NCI-H2107 (cell line): ENCODE measurements at places on chromosomes 2 and 18.

DNA sequence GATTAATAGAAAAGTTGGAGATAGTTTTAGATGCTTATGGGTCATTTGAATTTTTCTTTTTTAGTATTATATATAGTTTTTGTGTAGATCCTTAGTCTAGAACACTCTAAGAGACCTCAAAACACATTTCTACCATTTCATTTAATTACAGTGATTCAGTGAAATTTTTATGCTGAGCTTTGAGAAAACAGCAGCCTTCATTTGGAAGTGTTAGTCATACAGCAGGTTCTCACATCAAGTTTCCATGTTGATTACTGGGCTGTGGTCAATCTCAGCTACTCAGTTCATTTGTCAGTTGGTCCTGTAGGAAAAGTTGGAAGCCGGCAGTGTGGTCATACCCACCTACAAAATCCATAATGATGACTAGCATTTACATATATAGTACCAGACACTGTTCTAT is 37.9 kb downstream of the MAP3K19 start:
- DNase-seq = no peak

DNA sequence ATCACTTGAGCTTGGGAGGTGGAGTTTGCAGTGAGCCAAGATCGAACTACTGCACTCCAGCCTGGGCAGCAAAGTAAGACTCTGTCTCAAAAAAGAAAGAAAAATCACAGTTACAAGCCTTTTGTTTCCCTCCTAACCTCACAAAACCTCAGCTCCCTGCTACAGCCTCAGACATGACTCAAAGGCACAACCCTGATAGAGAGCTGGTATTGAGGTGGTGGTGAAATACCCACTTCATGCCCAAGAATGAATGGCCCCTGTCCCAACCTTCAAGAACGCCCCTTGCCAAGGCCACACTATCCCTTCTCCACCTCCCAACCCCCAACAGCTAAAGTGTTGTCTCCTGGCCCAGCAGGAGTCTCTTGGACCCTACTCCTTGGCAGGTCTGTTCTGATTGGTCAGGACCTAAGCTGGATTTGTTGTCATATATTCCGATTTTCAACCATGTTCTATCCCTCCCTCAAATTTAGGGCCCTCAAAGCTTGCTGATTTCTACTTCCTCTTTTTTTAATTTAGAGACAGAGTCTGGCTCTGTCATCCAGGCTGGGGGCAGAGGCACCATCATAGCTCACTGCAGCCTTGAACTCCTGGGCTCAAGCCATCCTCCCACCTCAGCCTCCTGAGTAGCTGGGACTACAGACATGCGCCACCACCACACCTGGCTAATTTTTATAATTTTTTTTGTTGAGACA is 61.9 kb upstream of the BZW1 start:
- no peak for DNase-seq

GRCh38 chr2:105909215-105909614 is 164.5 kb downstream of the NCK2 start:
- DNase-seq = no peak

DNA sequence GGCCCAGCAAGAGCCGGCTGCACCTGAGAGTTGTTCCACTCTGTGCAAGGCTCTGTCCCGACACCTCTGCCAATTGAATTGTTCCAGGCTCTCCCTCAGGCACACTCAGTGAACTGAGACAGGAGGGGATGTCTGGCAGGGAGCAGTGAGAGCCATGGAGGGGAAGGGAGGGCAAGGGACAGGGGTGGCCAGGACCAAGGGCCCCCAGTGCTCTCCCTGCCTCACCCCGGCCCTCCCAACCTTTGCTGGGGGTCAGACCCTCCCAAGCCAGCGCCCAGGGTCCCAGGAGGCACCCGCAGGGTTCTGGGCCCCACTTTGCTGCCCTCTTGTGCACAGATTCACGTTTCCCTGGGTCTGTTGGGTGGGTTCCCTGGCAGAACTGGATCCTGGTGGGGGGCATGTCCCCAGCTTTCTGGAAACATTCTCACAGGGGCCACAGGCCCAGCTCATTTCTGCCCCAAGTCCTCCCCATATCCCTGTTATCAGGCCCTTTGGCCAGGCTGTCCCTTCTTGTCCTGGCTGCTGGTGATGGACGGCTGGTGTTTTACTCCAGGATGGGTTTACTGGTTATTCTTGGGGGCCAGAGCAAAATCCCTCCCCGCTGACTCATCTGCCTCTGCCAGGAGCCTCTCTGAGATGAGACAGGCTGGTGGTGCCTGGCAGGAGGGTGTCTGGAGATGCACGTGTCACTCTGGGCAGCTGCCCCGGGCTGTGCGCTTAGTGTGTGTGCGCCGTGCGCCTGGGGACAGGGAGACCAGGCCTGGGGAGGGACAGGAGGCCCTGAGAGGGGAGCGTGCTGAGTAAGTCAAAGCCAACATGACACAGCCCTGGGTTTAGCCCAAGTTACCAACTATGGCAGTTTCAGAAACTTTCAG is 136.5 kb upstream of the CTDP1 start:
- no peak for DNase-seq

GRCh38 chr2:216467845-216468244 is 30.8 kb upstream of the RPL37A start:
- DNase-seq = no peak

DNA sequence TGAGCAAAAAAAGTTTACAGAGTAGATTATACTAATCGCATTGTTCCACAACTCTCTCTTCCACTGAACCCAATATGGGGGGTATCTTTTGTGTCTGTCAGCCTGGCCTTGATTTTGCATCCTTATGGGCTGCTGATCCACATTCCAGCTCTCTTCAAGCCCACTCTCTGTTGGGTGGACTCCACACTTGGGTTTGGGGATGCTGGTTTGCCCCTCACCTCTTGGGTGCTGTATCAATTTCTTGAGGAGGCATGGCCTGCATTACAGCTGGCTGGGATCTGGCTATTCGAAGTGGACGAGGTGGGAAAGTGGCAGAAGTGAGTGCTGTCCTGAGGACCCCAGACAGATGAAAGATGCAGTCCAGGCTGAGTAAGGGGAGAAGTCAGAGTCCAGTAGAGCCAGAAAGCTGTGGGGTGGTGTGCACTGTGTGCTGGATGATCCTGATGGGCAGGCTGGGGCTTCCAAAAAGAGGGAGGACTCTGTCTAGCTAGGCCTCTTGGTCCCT is 141.4 kb downstream of the CAPN13 start:
- no peak for DNase-seq

GRCh38 chr2:105344704-105345345 is 7.5 kb downstream of the C2orf49 start:
- DNase-seq = no peak

- DNase-seq = no peak
Observed at GRCh38 chr2:207767461-207768167, 2.1 kb downstream of the FZD5 start.

DNA sequence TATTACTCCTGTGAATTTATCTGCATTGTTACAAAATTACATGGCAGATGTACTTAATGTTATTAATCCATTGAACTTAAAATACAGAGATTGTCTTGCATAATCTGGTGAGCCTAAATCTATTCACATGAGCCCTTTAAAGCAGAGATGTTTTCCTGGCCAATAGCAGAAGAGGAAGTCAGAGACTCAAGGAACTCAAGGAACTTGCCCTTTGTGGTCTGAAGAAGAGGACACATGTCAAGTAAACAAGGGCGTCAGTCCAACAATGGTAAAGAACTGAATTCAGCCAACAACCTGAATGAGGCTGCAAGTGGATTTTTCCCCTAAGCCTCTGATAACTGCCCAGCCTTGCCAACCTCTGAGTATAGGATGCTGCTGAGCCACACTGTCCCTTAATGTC is 356.3 kb upstream of the PKDCC start:
- DNase-seq = no peak

DNA sequence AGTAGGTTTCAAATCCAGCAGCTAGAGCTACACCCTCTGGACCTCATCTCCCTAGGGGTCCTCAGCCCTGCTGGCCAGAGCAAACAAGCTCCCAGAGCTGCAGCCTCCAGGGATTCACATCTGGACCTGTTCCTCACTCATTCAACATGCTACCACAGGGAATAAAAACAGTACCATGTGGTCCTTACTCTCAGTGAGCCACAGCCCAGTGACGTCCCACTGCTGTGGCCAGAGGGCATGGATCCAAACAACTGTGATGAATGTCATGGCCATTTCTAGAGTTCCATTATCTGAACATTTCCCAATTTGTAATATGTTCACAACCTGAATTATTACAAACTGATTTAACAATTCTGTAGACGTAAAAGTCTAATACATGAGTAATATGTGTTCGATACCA is 177.9 kb downstream of the TRABD2A start:
- no peak for DNase-seq

DNA sequence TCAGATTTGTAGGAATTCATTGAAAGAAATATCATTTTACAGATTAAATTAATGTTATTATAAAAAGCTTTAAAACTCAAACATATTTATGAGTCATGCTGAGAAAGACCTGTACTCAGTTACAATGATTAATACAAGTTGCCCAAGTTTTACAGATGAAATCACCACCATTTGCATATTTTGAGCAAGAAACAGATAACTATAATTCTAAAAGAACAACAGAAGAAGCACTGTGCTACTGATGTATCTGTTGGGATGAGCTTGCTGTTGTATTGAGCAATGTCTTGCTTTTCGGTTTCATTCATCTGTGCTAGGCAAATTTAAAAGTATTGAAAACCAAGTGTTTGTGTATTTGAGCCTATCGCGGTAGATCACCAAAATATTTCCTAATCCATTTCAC is 1589.1 kb upstream of the ZEB2 start:
- DNase-seq = no peak

- DNase-seq = no peak
Observed at GRCh38 chr2:195769975-195770374, 112.9 kb downstream of the SLC39A10 start.

DNA sequence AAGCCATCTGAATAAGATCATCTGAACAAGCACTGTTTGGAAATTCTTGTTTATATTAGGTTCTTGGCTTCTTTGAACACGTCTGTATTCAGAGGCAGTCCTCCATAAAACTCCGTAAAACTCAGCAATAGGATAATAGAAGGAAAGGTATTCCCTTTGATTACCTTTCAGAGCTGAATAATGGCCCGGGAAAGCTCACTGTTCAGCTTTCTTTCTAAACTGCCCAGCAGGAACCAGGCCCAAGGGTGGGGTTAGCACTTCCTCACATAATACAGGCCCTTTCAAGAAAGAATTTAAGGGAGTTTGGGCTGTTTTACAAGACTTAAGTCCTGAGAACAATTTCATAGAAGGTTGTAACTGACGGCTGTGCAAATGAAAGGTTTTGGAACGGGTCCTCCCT is 72.2 kb upstream of the PHLPP1 start:
- DNase-seq = no peak

- no peak for DNase-seq
Observed at GRCh38 chr2:144507441-144508171, 12.3 kb downstream of the ZEB2 start.

GRCh38 chr2:111066062-111066593 is 54.6 kb upstream of the BCL2L11 start:
- no peak for DNase-seq

GRCh38 chr2:160334028-160334741 is 134.1 kb upstream of the ITGB6 start:
- DNase-seq = no peak

DNA sequence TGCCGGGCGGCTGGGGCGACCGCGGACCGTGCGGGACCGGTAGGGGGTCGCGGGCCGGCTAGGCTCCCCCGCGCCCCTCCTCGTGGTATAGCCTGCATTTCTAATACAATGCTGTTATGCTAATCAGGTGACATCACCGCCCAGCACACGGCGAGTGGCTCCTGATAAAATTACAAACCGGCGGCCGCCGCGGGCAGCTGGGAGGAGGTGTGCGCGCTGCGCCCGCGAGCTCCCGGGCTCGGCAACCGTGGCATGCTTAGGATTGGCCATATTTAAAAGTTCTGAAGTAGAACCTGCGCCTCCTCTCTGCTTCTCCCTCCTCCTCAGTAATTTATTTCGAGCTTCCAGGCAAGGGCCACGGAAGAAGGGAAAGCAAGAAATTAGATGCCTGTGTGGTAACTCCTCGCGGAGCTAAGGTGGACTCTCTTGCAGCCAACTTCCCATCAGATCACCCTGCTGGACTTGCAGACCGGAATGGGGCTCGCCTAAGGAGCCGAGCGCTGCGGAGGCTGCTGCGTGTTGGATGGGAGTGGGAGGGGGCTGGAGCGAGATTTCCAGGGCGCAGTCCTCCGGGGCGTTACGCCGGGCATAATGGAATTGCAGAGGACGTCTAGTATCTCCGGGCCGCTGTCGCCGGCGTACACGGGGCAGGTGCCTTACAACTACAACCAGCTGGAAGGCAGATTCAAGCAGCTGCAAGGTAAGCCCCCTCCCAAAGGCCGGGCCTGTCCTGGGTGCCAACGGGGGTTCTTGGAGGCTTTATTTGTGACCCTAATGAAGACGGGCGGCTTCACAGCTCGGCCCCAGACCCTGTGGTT is 102.3 kb downstream of the SPTBN1 start:
- DNase-seq = peak; percentile 68

DNA sequence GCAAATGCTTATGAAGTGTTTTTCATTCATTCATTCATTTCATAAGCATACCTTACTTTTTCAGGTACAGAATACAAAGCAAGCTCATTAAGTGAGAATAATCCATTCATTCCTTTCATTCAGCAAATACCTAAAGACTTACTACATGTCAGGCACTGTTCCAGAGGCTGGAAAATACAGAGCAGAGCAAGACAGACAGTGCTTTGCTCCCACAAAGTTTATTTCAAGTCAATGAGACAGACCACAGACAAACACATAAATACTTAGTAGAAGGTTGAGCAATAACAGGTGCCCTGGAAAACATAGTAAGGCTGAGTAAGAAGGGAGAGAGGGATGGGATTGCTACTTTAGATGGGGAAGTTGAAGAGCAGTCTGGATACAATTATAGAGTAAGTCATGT is 309.8 kb downstream of the C1D start:
- no peak for DNase-seq

- DNase-seq = no peak
Observed at GRCh38 chr2:65026704-65027464, 29.3 kb upstream of the CEP68 start.

DNA sequence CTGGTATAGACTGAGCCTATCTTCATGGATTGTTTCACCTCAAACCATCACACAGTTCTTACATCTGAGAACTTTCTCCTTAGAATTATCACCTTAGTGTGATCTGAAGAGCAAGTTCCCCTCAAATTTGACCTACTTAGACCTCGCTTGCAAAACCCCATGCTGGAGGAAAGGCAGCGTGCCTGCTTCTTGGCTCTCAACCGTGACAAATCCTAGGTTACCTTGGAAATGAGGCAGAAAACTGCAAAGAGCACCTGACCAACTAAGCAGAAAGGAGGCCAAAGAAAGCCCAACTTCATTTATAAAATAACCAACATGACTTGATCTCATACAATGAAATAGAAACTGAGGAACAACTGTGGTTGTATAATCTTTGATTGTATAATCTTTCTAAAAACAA is 146.4 kb downstream of the RAB3GAP1 start:
- no peak for DNase-seq

DNA sequence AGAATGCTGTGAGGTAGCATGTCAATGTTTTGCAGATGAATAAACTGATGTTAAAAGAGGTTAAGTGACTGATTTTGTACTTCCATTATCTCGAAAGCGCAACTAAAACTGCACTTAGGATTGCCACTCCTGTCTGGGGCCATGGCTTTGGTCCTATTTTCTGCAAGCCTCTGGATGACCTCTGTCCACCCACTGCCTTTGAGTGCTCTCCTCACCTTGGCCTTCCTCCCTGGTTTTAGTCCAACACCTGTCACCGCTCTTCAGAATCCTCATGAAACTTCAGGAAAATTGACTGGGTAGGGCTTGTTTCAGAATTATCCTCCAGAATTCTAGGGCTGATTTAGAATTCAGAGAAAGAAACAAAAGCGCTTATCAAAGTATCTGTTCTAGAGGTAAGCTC is 51.1 kb upstream of the HNMT start:
- DNase-seq = no peak
